ENCODE measurements at places on chromosomes 5 and 9.

DNA sequence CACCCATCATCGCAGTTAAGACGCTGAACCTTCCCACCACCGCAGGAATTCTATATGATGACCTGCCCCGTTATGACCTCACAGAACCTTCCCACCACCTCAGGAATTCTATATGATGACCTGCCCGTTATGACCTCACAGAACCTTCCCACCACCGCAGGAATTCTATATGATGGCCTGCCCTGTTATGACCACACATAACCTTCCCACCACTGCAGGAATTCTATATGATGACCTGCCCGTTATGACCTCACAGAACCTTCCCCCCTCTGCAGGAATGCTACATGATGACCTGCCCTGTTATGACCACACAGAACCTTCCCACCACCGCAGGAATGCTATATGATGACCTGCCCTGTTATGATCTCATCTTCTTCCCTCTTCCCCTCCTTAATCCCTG, 64.3 kb downstream of the IRX1 start:
- DNase-seq, result no peak

DNA sequence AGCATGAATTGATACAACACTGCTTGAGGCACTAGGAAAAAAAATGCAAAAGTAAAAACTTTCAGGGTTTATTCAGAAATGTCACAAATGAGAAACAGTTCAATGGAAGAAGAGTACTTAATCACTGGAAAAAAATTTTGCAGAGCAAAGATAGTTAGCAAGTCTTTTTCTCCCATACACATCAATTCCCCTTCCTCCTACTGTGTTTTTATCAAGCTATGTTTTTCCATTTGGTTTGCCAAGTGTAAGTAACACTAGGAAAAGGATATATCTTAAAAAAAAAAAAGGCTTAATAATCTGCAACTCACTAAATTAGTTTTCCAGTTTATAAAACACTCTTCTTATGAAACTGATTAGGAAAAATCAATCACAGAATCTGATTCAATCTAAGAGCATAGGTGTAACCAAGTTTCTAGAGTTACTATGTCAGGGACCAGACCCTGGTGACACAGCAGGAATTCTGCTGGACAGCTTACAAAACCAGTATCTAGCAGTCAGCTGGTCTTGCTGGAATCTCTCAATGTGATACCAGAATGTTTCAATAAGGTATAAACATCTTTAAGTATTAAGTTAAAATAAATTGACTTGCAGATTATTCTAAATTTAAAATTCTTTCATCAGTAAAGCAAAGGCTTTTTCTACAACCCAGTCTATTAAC, 34.7 kb downstream of the RNF145 start:
- DNase-seq, result no peak

GRCh38 chr9:127349483-127350113, 47.4 kb upstream of the SLC2A8 start:
- DNase-seq, result no peak

GRCh38 chr5:117551236-117551635, 976.6 kb upstream of the SEMA6A start:
- DNase-seq, result no peak
